ENCODE measurements at places on chromosomes 4 and X. TPM values are rescaled to one million over a fixed set of nuclear protein-coding genes. Genes with fewer than 3 reads are reported as not detected.

Gene PRRG3
- 0.02 TPM for total RNA-seq

DNA sequence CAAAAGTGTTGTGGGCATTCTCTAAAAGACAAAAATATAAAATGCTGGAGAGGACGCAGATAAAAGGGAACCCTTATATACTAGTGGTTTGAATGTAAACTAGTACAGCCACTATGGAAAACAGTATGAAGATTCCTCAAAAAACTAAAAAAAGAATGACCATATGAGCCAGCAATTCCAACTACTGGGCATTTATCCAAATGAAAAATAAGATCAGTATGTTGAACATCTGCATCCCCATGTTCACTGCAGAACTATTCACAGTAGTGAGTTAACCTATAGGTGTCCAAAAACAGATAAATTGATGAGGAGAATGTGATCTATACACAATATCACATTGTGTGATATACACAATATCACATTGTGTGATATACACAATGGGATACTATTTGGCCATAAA lies 1615.3 kb downstream of the PCDH18 start:
- H3K27me3 ChIP-seq, result no peaks in the 10 kb centered on the region
- H3K4me1 ChIP-seq, result no peaks in the 10 kb centered on the region
- no peak for DNase-seq
- H3K36me3 ChIP-seq, result no peaks in the 10 kb centered on the region
- H3K4me3 ChIP-seq, result no peak overlapping the region

Gene SPACA5
- not detected for total RNA-seq

Gene AWAT1
- total RNA-seq, result not detected

GRCh38 chr4:84493092-84493850 lies 5.8 kb downstream of the NKX6-1 start:
- no peak overlapping the region for H3K4me3 ChIP-seq
- H3K27ac ChIP-seq, result no peak overlapping the region
- peaks cover 4% of the 10 kb centered on the region for H3K4me1 ChIP-seq
- H3K36me3 ChIP-seq, result no peaks in the 10 kb centered on the region
- no peak for DNase-seq
- H3K27me3 ChIP-seq, result peaks cover 54% of the 10 kb centered on the region

Gene NHS
- 0.19 TPM for total RNA-seq

DNA sequence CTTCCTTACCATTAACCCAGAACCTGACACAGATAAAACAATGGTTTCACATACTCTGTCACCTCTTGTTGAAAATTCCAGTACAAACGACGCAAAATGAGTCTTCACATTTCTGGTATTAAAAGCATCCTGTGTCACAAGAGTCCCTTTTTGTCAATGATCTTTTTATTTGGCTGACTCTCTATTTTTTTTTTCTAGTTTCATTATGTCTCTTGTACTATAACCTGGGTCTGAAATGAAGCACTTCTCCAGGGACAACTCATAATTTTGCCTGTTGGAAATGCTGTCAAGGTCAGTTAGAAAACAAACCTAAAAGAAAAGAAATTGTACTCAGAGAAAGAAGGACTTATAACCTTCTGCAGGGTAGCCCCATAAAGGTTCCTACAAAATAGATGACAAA lies 93.1 kb downstream of the NR3C2 start:
- peaks cover 18% of the 10 kb centered on the region for H3K4me1 ChIP-seq
- H3K36me3 ChIP-seq, result no peaks in the 10 kb centered on the region
- DNase-seq, result no peak
- no peaks in the 10 kb centered on the region for H3K27me3 ChIP-seq

GRCh38 chr4:99483636-99484035 lies 27.2 kb upstream of the C4orf17 start:
- no peak overlapping the region for H3K27ac ChIP-seq
- H3K27me3 ChIP-seq, result no peaks in the 10 kb centered on the region
- no peaks in the 10 kb centered on the region for H3K36me3 ChIP-seq
- DNase-seq, result no peak

DNA sequence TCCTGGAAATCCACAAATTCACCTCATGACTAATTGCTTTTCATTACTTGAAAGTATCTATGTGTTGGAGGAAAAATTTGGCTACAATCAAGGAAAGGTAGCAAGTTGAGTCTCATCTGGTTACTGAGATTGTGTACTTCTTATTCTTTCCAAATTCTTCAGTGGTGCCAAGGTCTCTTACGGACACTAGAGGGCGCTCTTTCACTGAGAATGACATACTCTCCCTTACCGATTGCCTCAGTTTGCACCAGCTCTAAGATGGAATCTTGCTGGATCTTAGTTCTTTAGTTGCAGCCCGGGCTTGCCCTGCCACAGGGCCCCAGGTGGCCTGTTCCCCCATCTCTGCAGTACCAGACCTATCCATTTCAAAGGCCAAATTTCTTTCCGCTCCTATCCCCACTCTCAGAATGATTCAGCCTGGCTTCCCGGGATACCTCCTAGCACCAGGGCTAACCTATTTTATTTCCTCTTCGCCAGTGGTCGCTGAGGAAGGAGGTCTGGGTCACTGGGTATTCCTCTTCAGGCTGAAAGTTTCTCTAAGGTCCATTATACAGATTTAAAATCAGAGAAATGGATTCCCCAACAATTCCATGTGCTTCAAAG lies 24.6 kb upstream of the GPR50 start:
- H3K27me3 ChIP-seq, result no peaks in the 10 kb centered on the region
- H3K4me3 ChIP-seq, result no peak overlapping the region
- DNase-seq, result no peak
- no peak overlapping the region for H3K27ac ChIP-seq
- no peaks in the 10 kb centered on the region for H3K4me1 ChIP-seq

GRCh38 chr4:17286752-17287460 lies 225.0 kb downstream of the QDPR start:
- no peaks in the 10 kb centered on the region for H3K36me3 ChIP-seq
- no peaks in the 10 kb centered on the region for H3K27me3 ChIP-seq
- no peak for DNase-seq
- H3K4me3 ChIP-seq, result no peak overlapping the region
